ENCODE measurements at places on chromosomes 7 and 10.
A peak's percentile ranks its signal among the peaks of the same experiment; 100 is the strongest.

GRCh38 chr7:140176122-140176701 is 571 bp downstream of the KDM7A start:
- DNase-seq, result no peak

DNA sequence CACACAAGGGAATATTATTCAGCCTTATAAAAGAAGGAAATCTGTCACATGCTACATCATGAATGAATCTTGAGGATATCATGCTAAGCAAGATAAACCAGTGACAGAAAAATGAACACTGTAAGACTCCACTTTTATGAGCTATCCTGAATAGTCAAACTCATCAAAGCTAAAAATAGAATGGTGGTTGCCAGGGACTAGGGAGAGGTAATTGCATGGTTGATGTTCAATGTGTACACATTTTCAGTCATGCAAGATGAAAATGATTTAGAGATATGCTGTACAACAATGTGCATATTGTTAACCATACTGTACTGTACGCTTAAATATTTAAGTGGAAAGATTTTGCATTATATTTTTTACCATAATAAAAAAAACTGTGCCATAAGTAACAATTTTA is 1349.1 kb downstream of the XPNPEP1 start:
- no peak for DNase-seq

- no peak for DNase-seq
These were observed 502.4 kb downstream of the GRM8 start for GRCh38 chr7:126750207-126750911.

GRCh38 chr7:157861551-157861950 is 524.7 kb downstream of the DNAJB6 start:
- DNase-seq, result no peak

GRCh38 chr7:7228472-7228871 is 46.1 kb downstream of the C1GALT1 start:
- DNase-seq, result no peak

- DNase-seq, result no peak
These were observed 509.0 kb upstream of the PODXL start for GRCh38 chr7:132065193-132065988.

- no peak for DNase-seq
These were observed 652.3 kb upstream of the MGMT start for GRCh38 chr10:128814782-128815181.

GRCh38 chr10:923844-924523 is 7.5 kb downstream of the LARP4B start:
- no peak for DNase-seq

- peak; percentile 54 for DNase-seq
These were observed 54.1 kb downstream of the HSPA12A start for GRCh38 chr10:116688241-116688711.

DNA sequence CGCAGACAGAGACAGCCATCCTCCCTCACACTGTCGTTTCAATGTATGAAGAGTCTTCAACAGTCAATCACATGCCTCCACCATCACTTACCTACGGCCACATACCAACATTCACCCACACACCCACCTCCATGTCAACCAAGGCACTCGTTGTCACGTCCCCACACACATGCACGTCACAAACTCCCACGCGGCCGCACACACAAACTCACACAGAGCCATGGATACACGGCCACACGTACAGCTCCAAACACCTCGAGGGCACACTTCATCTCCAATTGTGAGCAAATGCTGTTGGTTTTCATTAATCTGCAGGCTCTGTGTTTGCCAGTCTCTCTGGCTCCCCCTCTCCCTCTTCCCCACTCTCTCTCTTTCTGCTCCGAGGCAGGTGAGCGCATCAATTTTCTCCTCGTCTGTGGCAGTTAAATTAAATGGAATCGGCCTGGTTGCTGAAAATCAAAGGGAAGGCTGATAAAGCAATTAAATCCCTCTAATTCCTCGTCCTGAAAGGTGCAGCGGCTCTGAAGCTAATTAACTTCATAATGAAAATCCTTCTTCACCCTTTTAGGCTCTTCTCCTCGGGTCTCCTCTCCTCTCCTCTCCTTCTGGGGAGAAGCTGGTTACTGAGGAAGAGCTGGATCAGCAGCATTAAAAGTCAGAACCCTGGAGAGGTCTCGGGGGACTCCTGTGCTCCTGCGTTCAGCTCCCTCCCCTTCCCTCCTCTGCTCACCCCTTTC is 53.8 kb upstream of the SLF2 start:
- DNase-seq, result no peak

Data from posterior vena cava (tissue), 2 donors.